Stimulated activated CD8-positive, alpha-beta memory T cell treated with anti-CD3 and anti-CD28 coated beads, Interleukin-15, amount 100 ng/mL, for 4 hours (primary cell): ENCODE measurements at places on chromosomes 13 and 19.

DNA sequence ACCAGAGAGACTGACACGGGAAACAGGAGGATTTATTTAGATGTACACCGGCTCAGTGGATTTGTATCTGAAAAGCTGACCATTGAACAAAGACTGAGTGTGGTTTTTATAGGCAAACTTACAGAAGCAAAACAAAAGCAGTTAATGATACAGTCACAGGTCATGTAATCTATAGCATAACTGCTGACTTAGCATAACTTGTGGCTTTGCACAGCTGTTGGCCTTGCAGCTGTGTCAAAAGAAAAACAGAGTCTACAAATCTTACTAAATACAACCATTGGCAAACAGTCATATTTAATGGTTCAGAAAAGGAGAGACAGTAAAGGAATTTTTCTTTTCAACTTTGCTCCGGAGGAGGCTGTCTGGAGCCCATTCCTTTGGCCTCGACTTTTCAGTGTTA is 2.3 kb upstream of the ILF3 start:
- DNase-seq = no peak

DNA sequence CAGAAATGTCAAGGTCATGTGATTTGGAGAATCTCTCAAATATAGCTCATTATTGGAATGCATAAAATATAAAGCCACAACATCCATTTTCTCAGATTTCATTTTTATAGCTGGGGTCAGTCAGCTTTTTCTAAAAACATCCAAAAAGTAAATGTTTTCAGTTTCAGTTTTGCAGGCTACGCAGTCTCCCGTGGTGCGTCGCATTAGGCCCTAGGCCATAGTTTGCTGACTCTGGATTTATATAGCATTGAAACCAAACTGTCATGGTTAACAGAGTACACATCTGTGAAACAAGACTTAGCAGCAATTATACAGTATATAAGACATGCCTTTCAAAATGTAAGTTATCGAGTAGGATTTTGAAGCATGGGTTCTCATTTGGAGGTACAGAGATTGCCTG is 140.0 kb downstream of the IRS2 start:
- DNase-seq = no peak

- DNase-seq = no peak
These were observed 53.9 kb upstream of the OLFM4 start for GRCh38 chr13:52974711-52975110.

- no peak for DNase-seq
These were observed 1.5 kb upstream of the PCDH20 start for GRCh38 chr13:61417086-61417570.

DNA sequence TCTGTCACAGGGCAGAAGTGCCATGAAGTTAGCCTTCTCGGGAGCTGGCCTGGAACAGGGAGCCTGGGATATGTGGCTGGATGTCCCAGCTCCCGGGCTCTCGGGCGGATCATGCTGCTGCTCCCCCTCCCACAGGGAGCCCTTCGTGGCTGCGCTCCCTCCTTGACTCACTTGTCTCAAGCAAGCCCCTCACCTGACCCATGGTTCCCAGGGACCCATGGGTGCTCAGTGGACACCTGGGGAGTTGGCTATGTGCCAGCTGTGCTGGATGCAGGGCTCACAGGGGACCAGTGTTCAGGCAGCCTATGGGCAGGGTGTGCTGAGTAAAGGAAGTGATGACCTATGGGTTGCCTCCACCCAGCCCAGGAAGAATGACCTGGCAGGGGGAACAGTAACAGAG is 213.1 kb upstream of the SGCG start:
- no peak for DNase-seq

DNA sequence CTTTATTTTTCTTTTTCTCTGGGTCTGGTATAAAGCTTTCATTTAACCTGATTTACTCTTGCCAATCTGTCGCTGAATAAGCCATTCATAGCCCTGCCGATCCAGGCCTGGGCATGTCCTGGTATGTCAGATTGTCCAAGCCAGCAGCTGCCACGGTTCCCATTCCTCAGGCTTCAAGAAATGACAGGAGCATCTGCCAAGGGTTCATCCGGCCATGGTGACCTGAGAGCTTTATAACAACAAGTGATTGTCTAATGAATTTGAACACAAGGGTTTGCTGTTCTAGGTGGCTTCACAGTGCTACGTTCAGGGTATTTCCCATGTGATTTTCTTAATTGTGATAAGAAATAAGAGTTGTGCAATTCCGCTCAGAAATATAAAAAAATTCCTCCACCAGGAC is 20.0 kb downstream of the PNMA8A start:
- DNase-seq = no peak

GRCh38 chr13:101838323-101838722 is 385.8 kb downstream of the ITGBL1 start:
- no peak for DNase-seq

DNA sequence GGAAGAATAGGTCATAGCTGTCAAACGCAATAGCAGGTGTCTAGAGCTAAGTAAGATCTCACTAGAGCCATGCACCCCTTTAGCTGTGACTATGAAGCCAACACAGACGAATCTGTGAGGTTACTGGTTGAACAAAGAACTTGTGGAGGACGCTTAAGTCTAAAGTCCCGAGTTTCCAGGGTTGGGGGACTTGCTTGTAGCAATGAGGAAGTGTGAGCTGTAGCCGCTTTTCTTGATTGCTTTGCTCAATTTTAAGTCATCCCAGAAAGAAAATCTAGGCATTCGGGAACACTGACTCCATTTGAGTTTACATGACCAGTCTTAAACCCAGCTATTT is 1.6 kb downstream of the GPC5 start:
- no peak for DNase-seq

DNA sequence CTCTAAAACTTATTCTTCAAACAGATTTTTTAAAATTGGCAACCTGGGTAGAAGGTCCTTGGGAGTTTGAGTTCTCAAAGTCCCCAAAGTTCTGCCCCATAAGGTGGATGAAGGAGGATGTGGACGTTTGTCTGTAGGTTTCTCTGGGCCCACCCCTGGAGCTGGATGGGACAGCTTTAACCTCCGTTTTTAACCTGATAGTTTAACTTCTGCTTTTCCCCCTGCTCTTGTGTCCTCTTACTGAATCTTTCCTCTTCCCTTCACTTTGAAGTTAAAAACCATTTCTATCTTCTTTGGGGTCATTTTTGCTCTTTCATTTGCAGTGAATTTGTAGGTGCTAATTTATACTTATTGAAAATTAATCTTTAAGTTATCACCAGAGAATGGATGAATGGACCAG is 79.1 kb downstream of the ESD start:
- no peak for DNase-seq

DNA sequence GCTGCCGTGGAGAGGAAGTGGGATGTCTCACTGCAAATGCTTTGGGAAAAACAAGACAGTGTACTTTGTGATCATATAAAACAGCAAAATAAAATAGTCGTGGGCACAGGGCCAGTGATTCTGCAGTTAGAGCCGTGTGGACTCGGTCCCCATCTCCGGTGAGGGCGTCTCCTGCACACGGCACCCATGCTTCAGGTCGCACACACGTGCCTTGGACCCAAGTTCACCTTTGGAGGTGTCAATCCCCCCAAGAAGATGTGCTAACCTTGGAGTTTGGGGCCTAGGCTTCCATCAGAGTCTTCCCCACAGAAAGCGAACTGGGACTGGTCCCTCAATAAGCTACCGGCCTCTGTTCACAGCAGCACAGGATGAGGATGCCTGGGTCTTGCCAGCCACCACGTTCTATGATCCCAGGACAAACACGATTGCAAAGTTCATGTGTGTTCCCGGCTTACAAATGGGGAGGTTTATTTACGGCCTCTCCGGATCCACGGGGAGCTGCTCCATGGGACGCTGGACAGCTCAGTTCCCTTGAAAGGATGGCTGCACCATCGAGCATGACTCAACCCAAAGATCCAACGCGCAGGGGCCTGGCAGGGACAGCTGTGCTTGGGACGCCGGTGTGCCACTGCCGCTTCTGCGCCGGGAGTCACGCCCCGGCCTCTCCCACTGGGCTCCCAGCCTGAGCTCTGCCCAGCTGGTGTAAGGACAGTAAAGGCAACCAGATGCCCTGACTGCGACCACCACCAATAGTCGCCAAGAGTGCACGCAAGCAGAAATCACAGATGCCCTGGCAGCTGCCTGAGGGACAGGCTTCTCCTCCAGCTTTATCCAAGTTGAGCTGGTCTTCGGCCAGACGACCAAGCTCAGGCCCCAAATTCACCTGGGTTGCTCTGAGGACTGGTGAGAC is 8.6 kb downstream of the GAS6 start:
- DNase-seq = no peak

GRCh38 chr13:29473166-29473565 is 122.3 kb downstream of the SLC7A1 start:
- no peak for DNase-seq

- DNase-seq = no peak
These were observed 9.9 kb downstream of the SLC6A16 start for GRCh38 chr19:49315111-49315510.

DNA sequence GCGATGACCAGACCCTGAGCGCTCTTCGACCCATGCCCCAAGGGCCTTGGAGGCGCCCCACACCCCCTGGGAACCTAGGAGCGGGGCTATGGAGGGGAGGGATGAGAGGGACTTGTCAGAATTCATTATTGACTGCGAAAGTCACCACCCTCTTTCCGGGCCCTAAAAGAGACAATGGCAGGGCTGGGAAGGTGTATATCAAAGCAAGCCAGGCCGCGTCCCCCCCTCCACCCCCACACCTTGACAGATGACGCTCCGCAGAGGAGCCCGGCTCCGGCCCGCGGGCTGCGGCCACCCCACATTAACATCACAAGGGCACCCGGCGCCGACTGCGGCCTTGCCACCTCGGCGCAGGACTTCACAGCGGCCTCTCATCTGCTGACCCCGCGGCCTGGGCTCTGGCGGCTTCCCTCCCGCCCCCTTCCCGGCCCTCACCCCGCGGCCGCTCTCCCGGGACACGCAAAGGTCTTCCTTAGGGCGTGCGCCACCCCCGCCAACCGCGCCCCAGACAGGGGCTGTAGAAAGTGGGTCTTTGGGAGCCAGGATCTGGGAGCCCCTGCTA is 2.4 kb downstream of the CDX2 start:
- no peak for DNase-seq

- DNase-seq = no peak
These were observed 63.9 kb upstream of the DOCK9 start for GRCh38 chr13:99041788-99042187.

GRCh38 chr13:77000475-77000874 is 8.6 kb downstream of the CLN5 start:
- DNase-seq = no peak

- no peak for DNase-seq
These were observed 688.5 kb downstream of the EFNB2 start for GRCh38 chr13:105846923-105847322.

GRCh38 chr13:27309967-27310598 is 39.5 kb downstream of the RASL11A start:
- DNase-seq = no peak
